Naive thymus-derived CD8-positive, alpha-beta T cell (primary cell): ENCODE measurements at places on chromosomes 1 and 21. TPM values are rescaled to one million over a fixed set of nuclear protein-coding genes. Genes with fewer than 3 reads are reported as not detected.

DNA sequence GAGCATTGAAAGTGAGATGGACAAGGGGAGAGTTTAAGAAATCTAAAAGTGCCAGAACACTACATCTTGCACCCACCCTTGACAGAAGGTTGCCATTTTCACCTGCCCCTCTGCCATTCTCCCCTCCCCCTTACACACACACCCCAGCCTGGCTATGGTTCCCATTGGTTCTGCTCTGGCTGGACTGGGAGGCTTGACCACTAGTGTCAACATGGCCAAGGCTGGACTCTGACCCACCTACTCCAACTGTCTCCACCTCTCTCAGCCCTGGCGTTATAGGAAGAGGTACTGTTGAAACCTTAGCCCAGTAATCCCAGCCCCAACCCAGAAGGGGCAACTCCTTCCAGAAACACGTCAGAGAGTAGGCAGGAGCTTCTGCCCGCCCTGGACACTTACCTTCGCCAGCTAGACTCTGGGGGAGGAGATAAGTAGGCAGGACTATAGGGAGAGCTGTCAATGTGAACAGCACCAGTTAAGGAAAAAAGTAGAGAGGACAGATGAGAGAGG, 4.5 kb downstream of the CRTC2 start:
- DNase-seq, result no peak

GRCh38 chr1:188514917-188515316, 1686.2 kb downstream of the PLA2G4A start:
- no peak for DNase-seq

DNA sequence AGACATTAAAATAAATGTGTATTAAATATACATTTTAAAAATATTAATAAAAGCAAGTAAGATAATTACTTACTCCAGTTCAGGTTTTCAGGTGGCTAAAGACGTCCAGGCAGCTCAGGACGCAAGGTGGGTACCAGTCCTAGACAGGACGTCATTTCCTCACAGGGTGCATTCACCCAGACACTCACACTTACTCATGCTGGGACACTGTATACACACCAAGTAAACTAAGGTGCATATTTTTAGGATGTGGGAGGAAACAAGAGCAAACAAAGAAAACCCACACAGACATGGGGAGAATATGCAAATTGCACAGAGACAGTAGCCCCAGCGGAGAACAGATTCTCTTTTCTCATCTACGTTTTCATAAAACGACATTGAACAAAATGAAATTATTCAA, 457.9 kb downstream of the BRINP3 start:
- DNase-seq, result no peak

- no peak for DNase-seq
Measured at GRCh38 chr21:41152147-41152546, 15.8 kb upstream of the BACE2 start.

- DNase-seq, result no peak
Measured at GRCh38 chr1:185719021-185719420, 15.2 kb upstream of the HMCN1 start.

GRCh38 chr1:1406821-1407635, at the start of gene MRPL20:
Gene MRPL20, minus strand, starts transcription at chr1:1407293. Its CDS starts 76 bp downstream, at chr1:1407217.
- peak; percentile 94 for DNase-seq

- DNase-seq, result no peak
Measured at GRCh38 chr1:6953216-6953615, 168.0 kb downstream of the CAMTA1 start.

GRCh38 chr1:161311595-161312181, 1.9 kb upstream of the MPZ start:
- DNase-seq, result no peak

DNA sequence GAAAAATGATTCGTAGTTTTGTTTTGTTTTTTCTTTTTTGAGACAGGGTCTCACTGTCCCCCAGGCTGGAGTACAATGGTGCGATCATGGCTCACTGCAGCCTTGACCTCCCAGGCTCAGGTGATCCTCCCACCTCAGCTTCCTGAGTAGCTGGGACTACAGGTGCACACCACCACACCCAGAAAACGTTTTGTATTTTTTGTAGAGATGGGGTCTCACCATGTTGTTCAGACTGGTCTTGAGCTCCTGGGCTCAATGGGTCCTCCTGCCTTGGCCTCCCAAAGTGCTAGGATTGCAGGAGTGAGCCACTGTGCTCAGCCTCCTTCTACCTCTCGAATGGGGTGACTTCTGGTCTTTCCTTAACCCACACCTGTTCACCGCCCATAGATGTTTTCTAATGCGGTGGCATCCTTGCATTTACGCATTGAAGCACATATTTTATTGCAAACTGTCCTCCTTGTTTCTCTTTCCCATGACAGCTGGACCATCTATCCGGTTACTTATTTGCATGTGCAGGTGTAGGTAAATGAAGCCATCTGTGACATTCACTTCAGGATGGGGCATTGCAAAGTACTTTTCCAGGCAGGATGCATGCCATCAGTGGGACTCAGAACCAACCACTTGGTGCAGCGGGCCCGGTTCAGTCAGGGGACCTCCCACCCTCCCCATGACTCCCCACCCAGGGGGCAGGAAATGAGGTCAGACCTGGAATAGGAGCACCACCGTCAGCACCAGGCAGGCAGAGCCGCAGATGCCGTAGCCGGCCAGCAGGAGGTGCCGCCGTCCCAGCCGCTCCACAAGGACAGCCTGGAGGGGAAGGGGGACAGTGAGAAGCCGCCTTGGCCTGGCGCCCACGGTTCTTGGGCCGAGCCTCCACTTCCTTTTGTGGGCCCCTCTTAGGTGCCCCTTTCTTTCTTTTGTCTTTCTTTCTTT, 16.5 kb downstream of the SLC2A7 start:
- DNase-seq, result no peak

GRCh38 chr21:33021150-33021549, 4.6 kb upstream of the OLIG2 start:
- no peak for DNase-seq

- no peak for DNase-seq
Measured at GRCh38 chr1:30670240-30671060, 52.9 kb downstream of the MATN1 start.

GRCh38 chr1:5660141-5660935, 331.9 kb downstream of the NPHP4 start:
- DNase-seq, result no peak

- DNase-seq, result no peak
Measured at GRCh38 chr1:163248064-163248463, 45.3 kb upstream of the RGS5 start.

DNA sequence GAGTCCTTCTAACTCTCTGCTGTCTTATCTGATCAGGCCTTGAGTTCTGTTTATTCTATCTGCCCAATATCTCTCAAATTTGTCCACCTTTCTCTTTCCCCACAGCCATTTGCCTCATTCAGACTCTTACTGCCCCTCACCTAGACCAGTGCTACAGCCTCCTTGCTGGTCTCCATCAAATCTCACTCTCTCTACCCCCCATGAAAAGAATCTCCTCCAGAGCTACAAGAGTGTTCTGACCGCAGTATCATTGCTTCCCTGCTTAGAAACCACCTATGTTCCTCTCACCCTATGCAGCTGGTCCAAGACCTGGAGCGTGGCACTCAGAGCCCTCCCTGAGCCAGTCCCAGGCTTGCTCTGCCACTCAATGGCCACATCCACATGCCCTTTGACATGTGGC, 231.0 kb upstream of the JUN start:
- no peak for DNase-seq

DNA sequence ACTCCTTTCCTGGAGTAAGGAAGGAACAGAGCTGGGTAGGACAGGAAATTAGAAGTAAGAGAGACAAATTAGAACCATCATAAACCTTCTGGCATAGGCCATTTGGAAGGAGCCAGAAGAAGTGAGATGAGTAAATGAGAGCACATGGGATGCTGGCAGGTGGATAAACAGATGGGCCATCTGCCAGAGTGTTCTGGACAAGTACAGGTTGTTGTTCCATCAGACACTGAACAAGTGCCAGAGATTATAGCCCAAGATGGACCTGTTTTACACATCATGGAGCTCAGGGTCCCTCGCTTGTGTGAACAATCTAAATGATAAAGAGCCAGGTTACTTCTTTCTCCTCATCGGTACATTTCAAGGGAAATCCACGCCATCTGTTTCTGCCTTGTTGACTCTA, 200.3 kb downstream of the HHIPL2 start:
- DNase-seq, result no peak

- no peak for DNase-seq
Measured at GRCh38 chr1:118049981-118050380, 120.4 kb downstream of the WDR3 start.

DNA sequence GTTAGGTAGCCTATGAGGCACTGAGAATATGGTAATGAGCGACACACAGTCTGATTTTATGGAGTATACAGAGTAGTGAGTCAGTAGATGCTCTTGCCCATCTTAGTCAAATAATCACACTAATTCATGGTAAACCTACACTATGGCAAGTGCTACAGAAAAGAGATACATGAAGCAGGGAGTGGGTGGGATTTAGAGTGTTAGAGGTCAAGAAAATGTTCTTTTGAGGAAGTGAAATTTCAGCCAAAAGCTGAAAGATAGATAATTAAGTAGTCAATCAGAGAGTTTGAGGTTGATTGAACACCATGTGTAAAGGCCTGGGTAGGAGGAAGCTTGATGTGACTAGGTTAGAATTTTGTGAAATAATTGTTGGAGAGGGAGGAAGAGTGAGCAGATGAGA, 14.7 kb downstream of the MDM4 start:
- no peak for DNase-seq

GRCh38 chr1:199907361-199907760, 120.1 kb upstream of the NR5A2 start:
- DNase-seq, result no peak

- DNase-seq, result no peak
Measured at GRCh38 chr1:152035539-152036266, 1.1 kb downstream of the S100A11 start.

- DNase-seq, result no peak
Measured at GRCh38 chr1:203074610-203075009, 11.2 kb downstream of the MYOG start.

DNA sequence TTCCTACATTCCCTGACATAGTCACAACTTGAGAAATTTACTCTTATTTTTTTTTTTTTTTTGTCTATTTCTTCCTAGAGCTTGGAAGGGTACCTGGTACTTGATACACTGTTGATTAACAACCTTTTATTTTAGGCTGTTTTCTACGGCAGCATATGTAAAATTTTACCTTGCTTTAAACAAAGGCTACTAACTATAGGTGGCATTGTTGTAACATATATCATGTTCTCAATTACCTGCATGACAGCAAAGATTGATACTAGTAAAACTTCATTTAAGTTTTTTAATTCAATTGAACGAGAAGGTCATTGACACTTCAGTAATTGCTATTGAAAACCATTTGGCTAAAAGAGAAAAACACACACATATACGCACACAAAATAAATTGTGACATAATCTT, 238.3 kb upstream of the ESRRG start:
- DNase-seq, result no peak

DNA sequence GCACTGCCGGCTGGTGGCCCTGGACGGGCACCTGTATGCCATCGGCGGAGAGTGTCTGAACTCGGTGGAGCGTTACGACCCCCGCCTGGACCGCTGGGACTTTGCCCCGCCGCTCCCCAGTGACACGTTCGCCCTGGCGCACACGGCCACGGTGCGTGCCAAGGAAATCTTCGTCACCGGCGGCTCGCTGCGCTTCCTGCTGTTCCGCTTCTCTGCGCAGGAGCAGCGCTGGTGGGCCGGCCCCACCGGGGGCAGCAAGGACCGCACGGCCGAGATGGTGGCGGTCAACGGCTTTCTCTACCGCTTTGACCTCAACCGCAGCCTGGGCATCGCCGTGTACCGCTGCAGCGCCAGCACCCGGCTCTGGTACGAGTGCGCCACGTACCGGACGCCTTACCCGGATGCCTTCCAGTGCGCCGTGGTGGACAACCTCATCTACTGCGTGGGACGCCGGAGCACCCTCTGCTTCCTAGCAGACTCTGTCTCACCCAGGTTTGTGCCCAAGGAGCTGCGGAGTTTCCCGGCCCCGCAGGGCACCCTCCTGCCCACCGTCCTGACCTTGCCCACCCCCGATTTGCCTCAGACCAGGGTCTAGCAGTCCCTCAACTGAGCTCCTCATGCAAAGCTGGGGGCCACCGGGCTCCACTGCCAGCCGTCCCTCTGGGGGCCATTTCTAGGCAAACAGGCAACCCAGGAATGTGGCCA, 2.1 kb downstream of the KLHDC7A start:
- DNase-seq, result no peak

- no peak for DNase-seq
Measured at GRCh38 chr1:203126866-203127665, 460 bp upstream of the ADORA1 start.

DNA sequence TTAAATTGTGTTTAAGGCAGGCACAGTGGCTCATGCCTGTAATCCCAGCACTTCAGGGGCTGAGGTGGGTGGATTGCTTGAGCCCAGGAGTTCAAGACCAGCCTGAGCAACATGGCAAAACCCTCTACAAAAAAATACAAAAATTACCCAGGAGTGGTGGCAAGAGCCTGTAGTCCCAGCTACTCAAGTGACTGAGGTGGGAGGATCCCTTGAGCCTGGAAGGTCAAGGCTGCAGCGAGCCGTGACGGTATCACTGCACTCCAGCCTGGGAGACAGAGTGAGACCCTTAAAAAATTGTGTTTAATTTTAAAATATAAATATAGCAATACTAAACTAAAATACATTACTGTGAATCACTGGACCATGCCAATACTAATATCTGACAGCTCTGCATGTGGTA, 42.8 kb downstream of the SORT1 start:
- DNase-seq, result no peak

DNA sequence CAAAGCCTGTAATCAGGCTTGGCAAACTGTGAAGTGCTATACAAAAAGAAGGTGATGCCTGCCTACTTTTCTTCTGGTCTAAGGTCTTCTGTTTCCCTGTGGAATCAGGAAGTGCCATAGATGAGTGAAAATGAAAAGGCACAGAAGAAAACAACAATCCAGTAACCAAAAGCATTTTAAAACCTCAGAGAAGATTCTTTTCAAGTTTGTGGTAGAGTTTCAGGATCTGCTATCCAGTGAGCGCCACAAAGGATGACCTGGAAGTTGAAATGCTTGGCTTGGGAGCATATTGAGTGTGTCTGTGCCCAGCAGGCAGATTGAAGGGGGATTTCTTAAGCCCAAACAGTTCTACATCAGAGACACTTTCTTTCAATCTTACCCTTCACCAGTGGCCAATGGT, 272.2 kb downstream of the PAPPA2 start:
- no peak for DNase-seq

DNA sequence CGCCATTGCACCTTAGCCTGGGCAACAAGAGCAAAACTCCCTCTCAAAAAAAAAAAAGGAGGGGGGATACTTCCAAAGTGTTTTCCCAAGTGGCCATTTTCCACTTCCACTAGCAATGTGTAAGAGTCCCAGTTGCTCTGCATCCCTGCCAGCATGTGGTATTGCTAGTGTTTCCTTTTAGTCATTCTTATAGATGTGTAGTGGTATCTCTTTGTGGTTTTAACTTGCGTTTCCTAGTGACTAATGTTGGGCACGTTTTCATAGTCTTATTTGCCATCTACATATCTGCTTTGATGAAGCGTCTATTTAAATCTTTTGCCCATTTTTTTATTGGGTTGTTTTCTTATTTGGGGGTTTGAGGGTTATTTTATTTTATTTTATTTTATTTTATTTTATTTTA, 31.1 kb downstream of the INAVA start:
- DNase-seq, result no peak

The DRAXIN gene
- polyA plus RNA-seq, result 0.14 TPM

The GJA9 gene
- not detected for polyA plus RNA-seq

The CHAF1B gene
- 1.1 TPM for polyA plus RNA-seq

The CYP4A11 gene
- not detected for polyA plus RNA-seq

The DENND2D gene
- polyA plus RNA-seq, result 225 TPM

The SLC19A1 gene
- 12.1 TPM for polyA plus RNA-seq

The CBS gene
- not detected for polyA plus RNA-seq

The RNU1-1 gene
- not detected for polyA plus RNA-seq

The SPATA45 gene
- polyA plus RNA-seq, result not detected

The PRELP gene
- polyA plus RNA-seq, result not detected

The RXRG gene
- not detected for polyA plus RNA-seq

The EPHB2 gene
- not detected for polyA plus RNA-seq

The CATSPERE gene
- 0.61 TPM for polyA plus RNA-seq
